Common myeloid progenitor, CD34-positive (primary cell): ENCODE measurements at places on chromosomes 5 and 9.

- DNase-seq, result no peak
Measured at GRCh38 chr5:905139-905642, 12.5 kb downstream of the TRIP13 start.

GRCh38 chr5:74326571-74327338 lies 313.8 kb downstream of the ENC1 start:
- DNase-seq, result peak; percentile 98

- DNase-seq, result no peak
Measured at GRCh38 chr5:124289641-124290311, 456.7 kb downstream of the ZNF608 start.

GRCh38 chr9:101398930-101399642 lies 435 bp downstream of the ZNF189 start:
- peak; percentile 16 for DNase-seq

GRCh38 chr5:108898707-108899106 lies 151.0 kb downstream of the FER start:
- DNase-seq, result no peak

DNA sequence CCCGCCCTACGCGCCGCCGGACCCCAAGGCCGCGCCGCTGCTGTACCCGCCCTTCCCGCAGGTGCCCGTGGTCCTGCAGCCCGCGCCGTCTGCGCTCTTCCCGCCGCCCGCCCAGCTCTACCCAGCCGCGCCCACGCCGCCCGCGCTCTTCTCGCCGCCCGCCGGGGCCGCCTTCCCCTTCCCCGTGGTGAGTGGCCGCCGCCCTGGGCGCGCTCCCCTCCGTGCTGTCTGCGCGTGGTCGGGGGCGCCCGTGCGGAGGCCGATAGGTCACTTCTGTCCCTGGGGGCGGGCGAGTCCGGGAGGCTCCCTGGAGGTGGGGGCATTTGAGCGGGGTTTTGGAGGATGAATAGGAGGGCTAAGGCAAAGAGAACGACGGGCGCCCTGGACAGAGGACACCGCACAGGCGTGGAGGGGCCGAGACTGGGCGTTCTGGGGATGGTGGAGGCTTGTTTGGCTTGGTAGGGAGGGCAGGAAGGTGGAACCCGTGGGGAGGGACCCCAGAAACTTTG lies 9.6 kb downstream of the PRRT1B start:
- DNase-seq, result peak; percentile 23

DNA sequence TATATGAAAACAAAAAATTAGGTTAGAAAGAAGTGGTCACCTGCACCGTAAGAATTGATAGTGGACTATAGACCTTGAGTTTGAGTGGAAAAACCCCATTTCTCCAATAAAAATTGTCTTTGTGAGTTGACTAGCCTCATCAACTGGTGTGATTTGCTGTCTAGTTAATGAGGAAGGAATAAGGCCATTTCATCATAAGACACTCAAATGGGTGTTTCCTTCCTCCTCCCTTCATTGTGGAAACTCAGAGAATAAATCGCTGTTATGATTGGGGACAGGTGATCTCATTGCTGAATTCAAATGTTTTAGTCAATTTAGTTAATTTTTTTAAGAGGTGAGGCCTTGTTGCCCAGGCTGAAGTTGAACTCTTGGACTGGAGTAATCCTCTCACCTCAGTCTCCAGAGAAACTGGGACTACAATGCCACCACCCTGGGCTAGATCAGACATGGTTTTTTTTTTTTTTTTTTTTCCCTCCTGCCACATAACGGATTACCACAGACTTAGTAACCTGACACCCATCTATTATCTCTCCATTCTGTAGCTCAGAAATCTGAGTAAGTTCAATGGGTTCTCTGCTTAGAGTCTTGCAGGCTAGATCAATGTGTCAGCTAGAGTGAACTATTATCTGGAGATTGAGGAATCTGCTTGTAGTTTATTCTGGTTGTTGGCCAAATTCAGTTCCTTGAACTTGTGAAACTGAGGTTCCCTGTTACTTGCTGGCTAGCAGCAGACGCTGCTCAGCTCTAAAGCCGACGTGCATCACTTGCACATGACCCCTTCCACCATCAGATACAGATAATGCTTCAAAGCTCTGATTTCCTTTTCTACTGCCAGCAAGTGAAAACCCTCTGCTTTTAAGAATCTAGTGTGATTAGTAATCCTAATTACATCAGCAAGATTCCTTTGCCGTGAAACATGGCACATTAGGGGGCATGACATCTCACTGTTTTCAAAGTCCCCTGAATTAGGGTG lies 663.8 kb upstream of the CDH9 start:
- DNase-seq, result no peak

GRCh38 chr5:13629218-13629617 lies 315.3 kb downstream of the DNAH5 start:
- no peak for DNase-seq

DNA sequence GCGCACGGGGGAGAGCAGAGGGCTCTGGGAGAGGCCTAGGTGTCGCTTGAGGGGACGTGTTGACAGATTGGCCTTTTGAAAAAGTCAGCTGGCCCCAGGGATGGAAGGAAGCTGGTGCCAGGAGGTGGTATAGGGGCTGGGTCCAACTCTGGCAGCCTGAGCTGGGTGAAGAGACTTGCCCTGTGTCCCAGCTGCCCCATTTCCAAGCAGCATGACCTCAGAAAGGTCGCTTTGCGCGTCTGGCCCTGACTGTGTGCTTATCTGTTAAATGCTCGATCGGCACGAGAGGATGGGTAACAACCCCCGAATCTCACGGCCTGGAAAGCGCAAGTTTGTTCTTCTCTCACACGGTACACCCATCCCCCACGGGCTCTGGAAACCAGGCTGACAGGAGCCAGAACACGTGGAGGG lies 31.2 kb upstream of the LAMC3 start:
- DNase-seq, result no peak

DNA sequence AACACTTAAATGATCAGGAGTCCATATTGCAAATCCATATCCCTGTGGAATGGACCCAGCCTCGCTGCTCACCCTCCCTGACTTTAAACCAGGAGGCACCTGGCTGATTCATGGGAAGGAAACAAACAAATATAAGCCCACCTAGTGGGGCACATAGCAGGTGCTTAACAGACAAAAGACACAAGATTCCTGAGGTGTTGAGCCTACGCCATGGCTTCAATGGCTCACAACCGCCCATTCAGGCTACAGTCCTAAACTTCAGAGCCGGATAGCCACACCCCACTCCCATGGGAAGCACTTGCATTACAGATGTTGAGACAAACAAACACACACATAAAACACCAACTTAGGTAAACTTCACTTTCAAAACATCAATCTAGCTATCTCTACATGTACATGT lies 359.9 kb downstream of the ICE1 start:
- DNase-seq, result no peak

GRCh38 chr9:137021979-137022661 lies 5.9 kb downstream of the ABCA2 start:
- peak; percentile 73 for DNase-seq

DNA sequence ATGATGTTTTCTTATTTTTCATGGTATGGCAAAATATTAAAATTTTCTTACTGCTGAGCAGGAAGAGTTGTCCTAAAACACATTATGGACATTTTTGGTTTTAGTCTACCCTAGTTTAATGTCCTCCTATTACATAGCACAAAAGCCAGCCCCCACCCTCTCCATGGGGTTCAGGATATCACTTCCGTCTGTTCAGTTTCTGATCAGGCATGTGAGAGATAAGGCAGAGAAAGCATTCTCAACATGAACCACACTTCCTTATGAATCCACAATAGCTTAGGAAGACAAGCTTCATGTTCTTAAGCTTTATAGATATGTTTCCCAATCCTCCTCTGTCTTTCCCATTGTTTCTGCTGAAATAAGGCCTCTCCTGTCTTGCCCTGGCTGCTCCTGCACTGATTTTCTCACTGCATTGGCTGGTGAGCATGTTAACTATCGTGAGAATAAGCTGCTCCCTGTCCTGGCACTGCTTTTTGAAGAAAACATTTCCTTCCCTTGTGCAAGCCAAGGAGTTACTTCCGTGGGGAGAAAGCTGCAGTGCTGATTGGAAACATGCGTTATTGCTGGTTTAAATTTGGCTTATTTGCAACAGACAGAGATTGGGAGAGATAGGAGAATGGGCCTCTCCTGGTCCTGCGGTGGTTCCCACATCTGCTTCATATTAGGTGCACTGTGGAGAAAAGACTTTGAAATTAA lies 260.3 kb upstream of the RPS23 start:
- DNase-seq, result no peak

- DNase-seq, result no peak
Measured at GRCh38 chr5:70440-70839, 21.5 kb upstream of the PLEKHG4B start.
